Fibroblast of villous mesenchyme (primary cell): ENCODE measurements at places on chromosomes 3 and 15. TPM values are rescaled to one million over a fixed set of nuclear protein-coding genes. Genes with fewer than 3 reads are reported as not detected.
A peak's percentile ranks its signal among the peaks of the same experiment; 100 is the strongest.

GRCh38 chr15:98418122-98418521 lies 230.2 kb upstream of the IGF1R start:
- no peak for DNase-seq

- no peak for DNase-seq
Measured at GRCh38 chr3:30098243-30098642, 508.2 kb upstream of the TGFBR2 start.

GRCh38 chr15:67372986-67373675 lies 118.5 kb downstream of the IQCH start:
- no peak for DNase-seq

GRCh38 chr3:102979682-102980354 lies 545.0 kb downstream of the ZPLD1 start:
- DNase-seq: peak; percentile 18

DNA sequence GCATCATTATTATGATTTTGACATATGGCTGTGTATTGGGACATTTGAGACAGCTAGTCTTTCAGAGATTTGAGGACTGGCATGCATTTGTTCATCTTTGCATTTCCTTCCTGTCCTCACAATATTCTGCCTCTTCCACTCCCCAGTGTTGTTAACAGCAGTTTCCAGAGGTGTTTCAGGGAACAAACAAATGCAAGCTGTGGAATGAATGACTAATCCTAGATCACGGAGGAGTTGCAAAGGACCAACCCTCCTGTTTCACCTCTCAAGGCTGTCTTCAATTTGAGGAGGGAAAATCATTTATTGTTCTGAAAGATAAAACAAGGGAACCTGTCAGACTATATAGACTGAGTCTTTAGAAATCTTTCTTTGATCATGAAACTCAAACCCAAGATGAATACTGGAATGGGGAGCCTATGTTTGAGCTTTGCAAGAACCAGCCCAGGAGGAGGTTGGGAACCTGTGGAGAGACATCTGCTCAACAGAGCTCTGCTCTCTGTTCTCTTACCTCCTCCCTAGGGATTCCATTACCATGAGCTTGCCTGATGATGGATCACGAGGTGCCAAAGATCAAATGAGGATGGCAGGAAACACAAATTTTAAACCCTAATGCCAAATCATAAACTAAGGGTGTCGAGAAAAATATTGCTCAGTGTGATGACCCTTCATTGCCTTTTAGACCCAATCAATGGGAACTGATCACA lies 68.5 kb downstream of the SLC7A14 start:
- no peak for DNase-seq

GRCh38 chr15:67121644-67122605 lies 56.5 kb downstream of the SMAD3 start:
- peak; percentile 84 for DNase-seq

GRCh38 chr3:71862371-71863140 lies 77.6 kb upstream of the PROK2 start:
- DNase-seq: no peak

DNA sequence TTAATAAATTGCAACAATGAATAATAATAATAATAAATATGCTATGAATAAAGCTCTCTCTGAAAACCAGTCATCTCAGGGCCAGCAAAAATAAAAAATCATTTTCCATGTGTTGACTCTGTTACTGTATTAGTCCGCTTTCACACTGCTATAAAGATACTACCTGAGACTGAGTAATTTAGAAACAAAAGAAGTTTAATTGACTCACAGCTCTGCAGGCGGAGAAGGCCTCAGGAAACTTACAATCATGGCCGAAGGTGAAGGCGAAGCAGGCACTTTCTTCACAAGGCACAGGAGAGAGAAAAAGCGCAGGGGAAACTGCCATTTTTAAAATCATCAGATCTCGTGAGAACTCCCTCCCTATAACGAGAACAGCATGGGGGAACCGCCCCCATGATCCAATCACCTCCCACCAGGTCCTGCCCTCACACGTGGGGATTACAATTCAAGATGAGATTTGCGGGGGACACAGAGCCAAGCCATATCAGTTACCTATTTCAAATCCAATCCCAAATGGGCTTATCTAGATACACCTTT lies 224.1 kb downstream of the IGSF11 start:
- DNase-seq: no peak

GRCh38 chr3:139572847-139573672 lies 33.5 kb upstream of the RBP1 start:
- no peak for DNase-seq

DNA sequence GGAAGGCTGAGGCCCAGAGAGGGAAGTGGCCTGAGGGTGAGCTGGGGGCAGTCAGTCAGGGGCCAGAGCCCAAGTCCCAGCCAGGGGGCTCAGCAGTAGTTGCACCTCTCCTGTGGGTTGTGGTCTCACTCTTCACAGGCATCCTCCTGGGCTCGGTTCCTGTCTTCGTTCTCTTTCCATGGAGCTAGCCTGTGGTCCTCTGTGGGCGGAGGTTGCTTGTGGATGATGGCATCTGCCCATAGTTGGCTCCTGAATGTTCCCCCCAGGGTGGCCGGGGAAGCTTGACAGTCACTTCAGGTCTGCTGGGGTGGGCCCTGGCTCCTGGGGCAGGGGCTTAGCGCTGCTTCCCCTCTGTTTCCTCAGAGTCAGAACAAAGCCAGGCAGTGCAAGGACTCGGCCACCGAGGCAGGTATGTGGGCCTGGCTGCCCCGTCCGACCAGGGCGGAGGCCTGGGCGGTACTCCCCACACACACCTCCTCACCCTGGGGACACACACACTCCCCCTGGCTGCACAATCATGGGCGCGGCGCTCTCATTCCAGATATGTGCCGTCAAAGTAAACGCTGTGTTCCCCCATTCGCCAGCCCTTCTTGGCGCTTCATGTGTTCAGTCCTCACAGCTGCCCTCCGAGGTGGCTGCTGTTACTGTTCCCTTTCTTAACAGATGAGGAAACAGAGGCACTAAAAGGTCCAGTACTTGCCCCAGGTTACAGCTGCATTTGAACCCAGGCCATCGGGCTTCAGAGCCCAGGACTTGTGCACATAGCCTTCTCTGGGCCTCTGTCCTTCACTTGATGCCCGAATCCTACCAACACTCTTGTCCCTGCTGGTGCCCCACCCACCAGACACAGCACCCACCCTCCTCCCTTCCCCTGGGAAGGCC lies 34.5 kb downstream of the PSTPIP1 start:
- DNase-seq: no peak

GRCh38 chr3:178304758-178305467 lies 231.3 kb upstream of the KCNMB2 start:
- peak; percentile 87 for DNase-seq

DNA sequence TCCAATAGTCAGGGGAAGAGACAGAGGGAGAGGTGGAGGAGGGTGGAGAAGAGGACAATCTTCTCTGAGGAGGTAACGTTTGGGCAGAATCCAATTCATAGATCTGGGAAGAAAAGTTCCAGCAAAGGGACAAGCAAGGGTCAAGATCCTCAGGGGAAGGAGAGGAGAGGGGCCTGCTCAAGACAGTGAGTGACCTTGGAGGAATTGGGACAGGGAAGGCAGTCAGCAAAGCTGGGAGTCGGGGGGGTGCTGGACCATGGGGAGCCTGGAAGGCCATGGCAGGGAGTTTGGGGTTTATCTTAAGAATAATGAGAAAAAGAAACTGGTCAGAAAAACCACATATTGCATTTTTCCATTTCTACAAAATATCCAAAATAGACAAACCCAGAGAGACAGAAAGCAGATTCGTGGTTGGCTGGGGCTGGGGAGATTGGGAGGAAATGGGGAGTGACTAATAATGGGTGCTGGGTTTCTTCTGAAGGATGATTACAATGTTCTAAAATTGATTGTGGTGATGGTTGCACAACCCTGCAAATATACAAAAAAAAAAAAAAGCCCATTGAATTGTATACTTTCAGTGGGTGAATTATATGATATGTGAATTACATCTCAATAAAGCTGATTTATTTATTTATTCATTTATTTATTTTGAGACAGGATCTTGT lies 19.6 kb upstream of the SRP14 start:
- peak; percentile 65 for DNase-seq

DNA sequence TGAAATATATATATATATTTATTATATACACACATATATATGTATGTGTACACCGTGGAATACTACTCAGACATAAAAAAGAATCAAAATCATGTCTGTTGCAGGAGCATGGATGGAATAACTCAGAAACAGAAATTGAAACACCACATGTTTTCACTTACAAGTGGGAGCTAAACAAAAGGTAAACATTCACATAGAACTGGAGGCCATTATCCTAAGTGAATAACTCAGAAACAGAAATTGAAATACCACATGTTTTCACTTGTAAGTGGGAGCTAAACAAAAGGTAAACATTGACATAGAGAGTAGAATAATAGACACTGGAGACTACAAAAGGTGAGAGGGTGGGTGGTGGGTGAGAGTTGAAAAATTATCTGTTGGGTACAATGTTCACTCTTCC lies 171.5 kb upstream of the GOLIM4 start:
- DNase-seq: no peak

GRCh38 chr3:184241447-184242296 lies 7.1 kb downstream of the ALG3 start:
- peak; percentile 14 for DNase-seq

DNA sequence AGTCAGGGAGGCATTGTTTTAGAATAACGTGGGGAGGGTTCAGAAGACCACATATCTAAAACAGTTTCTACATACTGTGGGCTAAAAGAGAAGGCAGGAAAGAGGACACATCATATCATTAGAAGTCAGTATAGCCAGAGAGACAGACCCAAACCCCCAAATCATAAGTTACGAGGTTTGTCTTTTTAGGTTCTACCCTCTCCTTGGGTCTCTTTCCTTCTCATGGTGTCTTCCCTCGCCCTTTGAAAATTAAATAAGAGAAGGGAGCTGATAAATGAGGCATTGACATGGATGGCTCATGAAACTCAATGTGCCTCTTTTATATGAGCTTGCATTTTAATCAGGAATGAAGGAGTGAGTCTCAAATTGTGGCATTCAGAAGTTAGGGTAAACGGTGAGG lies 3.4 kb downstream of the UPK1B start:
- no peak for DNase-seq

DNA sequence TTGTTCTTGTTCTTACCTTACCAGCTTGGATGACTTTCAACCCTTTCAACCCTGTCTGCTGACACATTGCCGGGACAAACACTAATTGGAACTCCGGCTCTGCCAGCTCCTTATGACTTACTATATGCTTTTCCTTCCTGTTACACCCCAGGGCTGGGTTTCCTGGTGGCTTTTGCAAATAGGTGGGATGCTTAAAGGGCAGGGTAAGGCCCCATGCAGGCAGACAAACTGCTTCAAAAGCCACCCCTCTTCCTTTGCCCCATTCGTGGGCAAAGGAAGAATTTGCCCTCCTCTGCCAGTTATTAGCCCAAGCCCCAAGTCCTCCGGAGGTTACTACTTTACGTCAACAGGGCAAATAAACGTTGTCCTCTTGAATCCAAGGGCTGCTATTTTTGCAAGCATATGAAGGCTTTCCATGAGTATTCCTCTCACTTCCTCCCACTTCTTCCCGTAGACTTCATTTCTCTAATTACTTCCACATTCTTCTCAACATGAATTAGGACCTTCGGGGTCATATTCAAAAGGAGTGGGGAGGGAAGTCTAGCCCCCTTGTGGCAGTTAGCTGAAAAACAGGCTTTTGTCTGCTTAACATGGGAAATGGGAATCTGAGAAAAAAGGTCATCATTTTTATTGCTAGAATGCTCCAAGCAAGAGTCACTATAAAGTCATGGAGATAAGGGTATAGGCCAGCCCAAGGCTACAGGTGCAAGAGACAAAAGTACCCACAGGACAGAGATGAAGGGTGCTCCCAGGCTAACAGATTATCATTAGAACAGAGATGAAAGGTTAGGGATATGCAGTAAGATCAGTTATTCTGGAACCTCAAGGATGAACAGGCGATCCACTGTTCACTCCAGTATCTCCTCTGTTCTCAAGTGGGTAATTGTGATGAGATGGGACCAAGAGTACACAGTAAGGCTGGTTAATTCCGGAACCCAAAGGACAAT lies 56.3 kb upstream of the FSTL1 start:
- DNase-seq: peak; percentile 59

GRCh38 chr3:102174832-102175374 lies 259.9 kb upstream of the ZPLD1 start:
- peak; percentile 30 for DNase-seq

DNA sequence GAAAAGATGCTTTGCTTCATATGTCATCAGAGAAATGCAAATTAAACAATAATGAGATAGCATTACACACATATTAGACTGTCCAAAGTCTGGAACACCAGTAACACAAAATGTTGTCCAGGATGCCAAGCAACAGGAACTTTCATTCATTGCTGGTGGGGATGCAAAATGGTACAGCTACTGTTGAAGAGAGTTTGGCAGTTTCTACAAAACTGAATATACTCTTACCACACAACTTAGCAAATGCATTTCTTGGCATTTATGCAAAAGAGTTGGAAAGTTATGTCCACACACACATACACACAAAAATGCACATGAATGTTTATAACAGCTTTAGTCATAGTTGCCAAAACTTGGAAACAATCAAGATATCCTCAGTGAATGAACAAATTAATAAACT lies 195.2 kb upstream of the MME start:
- peak; percentile 38 for DNase-seq

GRCh38 chr15:81133782-81134461 lies at the start of gene CFAP161:
Gene CFAP161 (plus strand): TSS chr15:81134270. CDS start chr15:81134330, 60 bp downstream.
- peak; percentile 61 for DNase-seq

DNA sequence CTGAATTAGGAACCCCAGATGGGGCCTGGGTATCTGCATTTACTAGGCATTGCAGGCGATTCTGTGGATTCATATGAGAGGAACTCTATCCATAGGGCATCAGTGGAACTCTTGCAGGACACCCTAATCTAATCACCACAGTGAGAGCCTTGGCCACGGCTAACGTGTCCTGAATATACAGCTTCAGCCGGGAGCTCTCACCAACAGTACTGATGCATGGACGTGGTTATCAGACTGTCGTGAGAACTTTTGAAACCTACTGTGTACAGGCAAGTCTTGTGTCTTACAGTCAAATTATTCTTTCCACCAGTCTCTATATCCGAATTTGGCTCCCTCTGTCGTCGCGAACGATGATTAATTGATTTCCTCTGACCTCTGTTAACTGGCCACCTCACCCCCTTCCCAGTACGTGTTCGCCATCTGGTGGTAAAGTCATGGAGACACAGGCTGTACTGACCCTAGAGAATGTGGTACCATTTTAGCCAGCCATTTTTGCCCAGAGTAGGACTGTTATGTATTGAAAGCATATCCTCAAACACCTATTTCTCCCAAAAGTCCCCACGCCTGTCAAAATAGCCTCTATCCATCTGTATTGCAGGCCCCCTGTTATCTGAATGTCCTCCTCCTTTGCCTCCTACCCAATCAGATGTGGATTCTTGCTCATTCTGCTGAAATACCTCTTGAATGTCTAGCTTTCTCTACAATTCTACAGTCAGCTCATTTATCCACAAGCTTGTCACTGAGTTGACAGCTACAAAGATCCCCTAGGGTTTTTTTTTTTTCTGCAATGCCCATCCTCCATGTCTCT lies 39.7 kb downstream of the GLDN start:
- peak; percentile 81 for DNase-seq

Gene PFN2
- 137 and 196 TPM in 2 replicates for total RNA-seq

Gene FAM3D
- total RNA-seq: not detected in 2 replicates

Gene STRC
- not detected in 2 replicates for total RNA-seq

Gene DNAH1
- 4.7 and 4.8 TPM in 2 replicates for total RNA-seq

Gene SLC9C1
- under 0.01 TPM in 1 of 2 replicates, not detected in the other for total RNA-seq

Gene HDDC3
- total RNA-seq: 9.5 and 10.3 TPM in 2 replicates

Gene PLS1
- 1.6 and 3.0 TPM in 2 replicates for total RNA-seq

Gene GOLGA8J
- total RNA-seq: not detected in 2 replicates

Gene FRMD4B
- total RNA-seq: under 0.01 TPM in 2 replicates

Gene IRAK2
- total RNA-seq: 3.2 and 8.2 TPM in 2 replicates

Gene CMTM8
- total RNA-seq: not detected in 2 replicates

Gene EXD1
- total RNA-seq: under 0.01 TPM in 1 of 2 replicates, not detected in the other
